ENCODE measurements at places on chromosomes 5 and 9.

DNA sequence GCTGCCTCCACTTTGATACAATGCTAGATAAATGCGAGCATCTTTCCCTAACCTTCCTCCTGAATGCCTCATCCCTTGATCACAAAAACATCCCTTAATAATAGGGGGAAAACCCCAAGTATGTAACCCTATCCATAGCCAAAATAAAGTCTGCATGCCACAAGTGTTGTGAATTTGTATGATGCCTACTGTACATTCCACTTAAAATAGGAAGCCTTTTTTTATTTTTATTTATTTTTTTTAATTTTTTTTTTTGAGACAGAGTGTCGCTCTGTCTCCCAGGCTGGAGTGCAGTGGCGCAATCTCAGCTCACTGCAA lies 207.0 kb downstream of the AOPEP start:
- no peak for DNase-seq

DNA sequence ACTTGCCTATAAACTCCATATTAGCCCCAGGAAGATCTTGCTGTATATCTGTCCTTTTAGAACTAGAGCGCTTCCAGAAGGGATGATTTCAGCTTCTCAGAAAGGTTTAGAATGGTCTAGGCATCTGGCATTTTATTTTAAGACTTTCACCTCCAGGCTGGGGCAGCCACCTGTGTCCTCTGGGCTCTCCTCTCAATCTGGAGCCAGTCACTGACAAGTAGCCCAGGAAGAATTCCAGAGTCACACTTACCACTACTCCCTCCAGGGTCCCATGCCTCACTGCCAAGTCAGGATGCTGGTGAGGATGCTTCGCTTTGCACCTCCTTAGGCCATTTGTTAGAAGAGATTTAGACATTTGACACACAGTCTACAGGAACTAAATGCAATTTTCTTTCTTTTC lies 20.8 kb downstream of the B4GALT1 start:
- DNase-seq = no peak

DNA sequence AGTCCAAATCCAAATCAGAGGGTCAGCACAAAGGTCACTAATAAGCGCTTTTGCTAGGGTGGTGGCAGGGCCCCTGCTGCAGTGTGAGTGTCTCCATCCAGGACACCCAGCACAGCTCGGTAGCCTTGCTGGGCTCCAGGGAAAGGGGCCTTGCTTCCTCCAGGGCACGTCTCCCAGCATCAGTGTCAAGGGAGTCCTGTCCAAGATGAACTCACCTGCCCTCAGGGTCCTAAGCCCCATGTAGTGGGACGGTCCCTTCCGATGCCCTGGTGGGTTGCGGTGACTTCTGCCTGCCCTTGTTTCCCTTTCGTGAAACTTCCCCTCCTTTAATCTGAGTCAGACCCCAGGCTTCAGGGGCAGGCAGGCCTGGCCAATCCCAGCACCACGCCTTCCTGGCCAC lies 101.7 kb downstream of the ZNF354C start:
- no peak for DNase-seq

DNA sequence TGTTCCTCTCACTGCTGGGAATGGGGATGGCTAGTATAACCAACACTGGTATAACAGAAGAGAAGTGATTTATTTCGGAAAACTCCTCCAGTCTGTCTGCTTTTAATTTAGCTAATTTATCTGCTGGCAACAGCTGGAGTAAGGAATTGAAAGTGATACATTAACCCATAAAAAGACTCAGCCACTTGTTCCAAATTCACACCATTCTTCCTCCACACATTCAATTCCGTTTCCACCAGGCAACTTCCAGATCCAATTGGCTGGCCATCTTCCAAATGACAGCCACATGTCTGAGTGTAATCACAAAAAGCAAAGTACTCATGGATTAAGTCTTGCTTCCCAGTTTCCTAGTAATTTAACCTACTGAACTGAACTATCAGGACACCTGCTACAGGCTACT lies 77.1 kb upstream of the RETREG1 start:
- no peak for DNase-seq

DNA sequence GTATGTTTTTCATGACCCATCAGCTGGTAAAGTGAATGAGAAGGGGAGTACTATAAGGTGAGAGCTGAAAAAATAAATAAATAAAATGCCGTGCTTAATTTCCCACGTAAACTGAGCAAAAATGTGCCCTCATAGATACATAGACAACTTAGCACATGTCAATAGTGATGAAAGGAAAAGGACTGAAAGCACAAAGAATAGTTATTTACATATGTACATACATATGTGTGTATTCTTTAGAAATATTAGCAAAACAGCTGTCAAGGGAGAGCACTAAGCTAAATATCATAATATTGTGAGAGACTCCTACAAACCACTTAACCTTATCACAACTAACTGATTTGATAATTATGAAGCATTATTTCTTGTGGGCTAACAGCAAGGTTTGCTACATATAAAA lies 213.6 kb upstream of the FTMT start:
- no peak for DNase-seq

Data from CD4-positive, alpha-beta T cell treated with Interferon gamma for 1 hour (primary cell).